ENCODE measurements at places on chromosomes 16 and 17. TPM values are rescaled to one million over a fixed set of nuclear protein-coding genes. Genes with fewer than 3 reads are reported as not detected.
A peak's percentile ranks its signal among the peaks of the same experiment; 100 is the strongest.

The HS3ST2 gene
- 0.12 TPM for total RNA-seq

The ZNF18 gene
- 6.1 TPM for total RNA-seq

The CHRNE gene
- total RNA-seq: 0.32 TPM

The PDE6G gene
- not detected for total RNA-seq

GRCh38 chr17:1275962-1276736 is 3.3 kb upstream of the TRARG1 start:
- peak; percentile 49 for ATAC-seq

GRCh38 chr16:88514070-88514469 is 56.1 kb upstream of the ZC3H18 start:
- ATAC-seq: no peak

DNA sequence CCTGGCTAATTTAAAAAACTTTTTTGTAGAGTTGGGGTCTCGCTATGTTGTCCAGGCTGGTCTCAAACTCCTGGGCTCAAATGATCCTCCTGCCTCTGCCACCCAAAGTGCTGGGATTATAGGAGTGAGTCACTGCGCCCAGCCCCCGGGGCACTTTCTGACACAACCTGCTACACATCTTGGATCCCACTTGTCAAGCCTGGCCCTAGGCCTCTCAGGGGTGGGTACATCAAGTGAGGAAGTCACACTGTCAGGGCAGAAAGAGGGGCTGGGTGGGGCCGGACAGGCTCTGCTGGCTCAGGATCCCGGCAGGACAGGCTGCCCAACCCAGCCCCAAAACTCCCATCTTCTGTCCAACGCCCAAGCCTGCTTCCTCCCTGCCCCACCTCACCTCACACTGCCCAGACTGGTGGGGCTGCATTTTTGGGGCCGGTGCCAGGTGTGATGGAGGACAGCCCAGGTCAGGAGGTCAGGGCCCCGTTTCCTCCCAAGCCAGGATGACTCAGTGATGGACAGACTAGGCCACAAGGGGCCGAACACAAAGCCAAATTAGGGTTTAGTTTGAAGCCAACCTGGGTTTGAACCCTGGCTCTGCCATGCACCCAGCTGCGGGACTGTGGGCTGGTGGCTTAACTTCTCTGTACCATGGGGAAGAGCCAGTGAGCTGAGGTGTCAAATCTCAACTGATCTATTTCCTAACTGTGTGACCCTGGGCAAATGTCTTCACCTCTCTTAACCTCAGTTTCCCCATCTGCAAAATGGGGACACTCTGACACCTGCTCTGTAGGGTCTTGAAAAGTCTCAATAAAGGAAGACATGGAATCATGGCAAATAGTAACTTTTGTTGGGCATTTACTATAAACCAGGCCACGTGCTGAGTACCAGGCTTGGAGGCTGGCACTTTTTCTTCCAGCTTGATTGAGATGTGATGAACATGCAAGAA is 8.9 kb upstream of the PPL start:
- ATAC-seq: peak; percentile 86
